ENCODE measurements at places on chromosomes 6 and 20. TPM values are rescaled to one million over a fixed set of nuclear protein-coding genes. Genes with fewer than 3 reads are reported as not detected.

Gene STX11
- polyA plus RNA-seq = 26.0 TPM

Gene C20orf144
- polyA plus RNA-seq = 0.05 TPM

Gene ANKRD6
- 4.4 TPM for polyA plus RNA-seq

Gene NOL4L
- 8.8 TPM for polyA plus RNA-seq

Gene ELOVL4
- polyA plus RNA-seq = 0.22 TPM

Gene GCNT2
- 7.8 TPM for polyA plus RNA-seq

Gene MYT1
- polyA plus RNA-seq = 0.10 TPM

Gene MATN4
- 0.14 TPM for polyA plus RNA-seq

Gene KCNG1
- 0.14 TPM for polyA plus RNA-seq

Gene NCR2
- not detected for polyA plus RNA-seq

Gene MEI4
- not detected for polyA plus RNA-seq

Gene FAM83D
- 0.94 TPM for polyA plus RNA-seq

Gene MOXD1
- polyA plus RNA-seq = 4.5 TPM

Gene TBXT
- not detected for polyA plus RNA-seq

Gene POLH
- polyA plus RNA-seq = 4.0 TPM

Gene ERVFRD-1
- 0.26 TPM for polyA plus RNA-seq

Gene SLC12A5
- polyA plus RNA-seq = not detected

Gene THBD
- polyA plus RNA-seq = 49.5 TPM

Gene OVOL2
- polyA plus RNA-seq = 2.7 TPM

All from lung (tissue), 17 donors.